ENCODE measurements at places on chromosomes 12 and 14. TPM values are rescaled to one million over a fixed set of nuclear protein-coding genes. Genes with fewer than 3 reads are reported as not detected.

The CLEC9A gene
- not detected for total RNA-seq

The MYF5 gene
- not detected for total RNA-seq

The C12orf54 gene
- not detected for total RNA-seq

The SRRM4 gene
- not detected for total RNA-seq

The CCDC184 gene
- total RNA-seq: 3.7 TPM

The CINP gene
- total RNA-seq: 41.1 TPM

The NEUROD4 gene
- not detected for total RNA-seq

The RITA1 gene
- total RNA-seq: 18.2 TPM

The TAMALIN gene
- 19.5 TPM for total RNA-seq

The CAPZA3 gene
- not detected for total RNA-seq

The CLMN gene
- 1.9 TPM for total RNA-seq

The LALBA gene
- not detected for total RNA-seq

The FAM222A gene
- total RNA-seq: 0.91 TPM

The GOLT1B gene
- 64.6 TPM for total RNA-seq

The KCNK13 gene
- 0.13 TPM for total RNA-seq

The OS9 gene
- 282 TPM for total RNA-seq

The ARL1 gene
- 49.5 TPM for total RNA-seq

The CNOT2 gene
- 64.8 TPM for total RNA-seq

The CCDC196 gene
- total RNA-seq: not detected

The TAS2R31 gene
- 0.39 TPM for total RNA-seq

The GPR132 gene
- total RNA-seq: 0.16 TPM

The OR4E1 gene
- total RNA-seq: not detected

The BMP4 gene
- 14.6 TPM for total RNA-seq

The GAS2L3 gene
- 13.6 TPM for total RNA-seq

The RNASE4 gene
- total RNA-seq: 18.6 TPM

The SPX gene
- total RNA-seq: 0.91 TPM

The EXOC3L4 gene
- not detected for total RNA-seq

The NRXN3 gene
- total RNA-seq: 1.8 TPM

The TTC5 gene
- 15.8 TPM for total RNA-seq

The IRAK3 gene
- total RNA-seq: 20.9 TPM

The TSPAN31 gene
- total RNA-seq: 59.1 TPM

The CISTR gene
- not detected for total RNA-seq

The GPR135 gene
- 2.6 TPM for total RNA-seq

The LTBP2 gene
- 110 TPM for total RNA-seq

The SERPINA10 gene
- total RNA-seq: not detected

The P2RX4 gene
- 39.0 TPM for total RNA-seq

The PGF gene
- total RNA-seq: 14.6 TPM

The EMC9 gene
- total RNA-seq: 26.4 TPM

The PMEL gene
- 1.7 TPM for total RNA-seq

The CCDC198 gene
- total RNA-seq: not detected

The NTF3 gene
- 0.08 TPM for total RNA-seq

The ANKRD33 gene
- total RNA-seq: 0.13 TPM

The ZDHHC22 gene
- not detected for total RNA-seq

The PLBD1 gene
- 6.6 TPM for total RNA-seq

The SSTR1 gene
- total RNA-seq: 0.26 TPM

The SDSL gene
- total RNA-seq: 1.8 TPM

The PLD4 gene
- total RNA-seq: not detected

The CRIP1 gene
- total RNA-seq: 20.7 TPM

The SCYL2 gene
- 28.2 TPM for total RNA-seq
